ENCODE measurements at places on chromosomes 5 and 9. TPM values are rescaled to one million over a fixed set of nuclear protein-coding genes. Genes with fewer than 3 reads are reported as not detected.

DNA sequence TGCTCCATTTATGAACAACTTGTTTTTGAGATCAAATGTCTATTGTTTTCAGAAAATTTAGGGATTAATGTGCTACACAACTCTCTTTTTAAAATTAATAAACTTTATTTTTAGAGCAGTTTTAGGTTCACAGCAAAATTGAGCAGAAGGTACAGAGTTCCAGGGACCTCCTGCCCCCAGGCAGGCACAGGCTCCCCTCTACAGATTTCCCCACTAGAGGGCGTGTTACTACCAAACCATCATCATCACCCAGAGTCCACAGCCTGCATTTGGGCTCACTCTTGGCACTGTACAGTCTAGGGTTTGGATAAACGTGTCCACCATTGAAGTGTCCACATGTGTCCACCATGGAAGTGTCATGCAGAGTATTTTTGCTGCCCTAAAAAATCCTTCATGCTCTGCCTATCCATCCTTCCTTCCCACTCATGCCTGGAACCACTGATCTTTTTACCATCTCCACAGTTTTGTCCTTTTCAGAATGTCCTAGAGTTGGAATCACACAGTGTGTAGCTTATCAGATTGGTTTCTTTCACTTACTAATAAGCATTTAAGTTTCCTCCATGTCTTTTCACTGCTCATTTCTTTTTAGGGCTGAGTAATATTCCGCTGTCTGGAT lies 61.7 kb downstream of the MRPL36 start:
- no peak for DNase-seq

GRCh38 chr5:170471551-170472178 lies 32.2 kb upstream of the KCNIP1 start:
- DNase-seq: no peak

C5orf52 gene
- polyA plus RNA-seq: not detected

DNA sequence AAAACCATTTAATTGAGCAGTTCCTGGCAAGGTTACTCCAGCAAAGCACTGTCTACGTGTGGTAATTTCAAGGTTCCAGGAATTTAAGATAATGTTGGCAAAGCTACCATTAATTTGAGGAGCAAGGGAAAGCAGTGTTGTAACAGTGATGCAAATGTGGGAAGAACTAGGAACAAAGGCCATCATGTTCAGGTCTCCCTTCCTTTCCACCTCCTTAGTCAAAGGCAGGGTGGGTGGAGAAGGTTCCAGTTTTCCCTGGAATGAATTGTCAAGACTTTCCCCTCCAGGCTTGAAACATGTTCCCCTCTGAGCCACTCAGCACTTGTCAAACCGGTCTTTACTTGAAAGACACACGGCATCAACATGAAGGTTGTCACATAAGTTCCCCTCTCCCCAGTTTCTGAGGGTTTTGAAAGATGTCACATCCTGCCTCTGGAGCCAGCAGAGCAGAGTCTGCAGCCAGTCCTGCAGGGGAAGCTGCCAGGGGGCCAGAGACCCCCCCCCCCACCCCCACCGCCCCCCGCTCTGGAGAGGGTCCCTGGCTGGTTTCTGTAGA lies 226.0 kb downstream of the GAS1 start:
- DNase-seq: no peak

CARD6 gene
- 3.1 TPM for polyA plus RNA-seq

PBX3 gene
- polyA plus RNA-seq: 34.0 TPM

DNA sequence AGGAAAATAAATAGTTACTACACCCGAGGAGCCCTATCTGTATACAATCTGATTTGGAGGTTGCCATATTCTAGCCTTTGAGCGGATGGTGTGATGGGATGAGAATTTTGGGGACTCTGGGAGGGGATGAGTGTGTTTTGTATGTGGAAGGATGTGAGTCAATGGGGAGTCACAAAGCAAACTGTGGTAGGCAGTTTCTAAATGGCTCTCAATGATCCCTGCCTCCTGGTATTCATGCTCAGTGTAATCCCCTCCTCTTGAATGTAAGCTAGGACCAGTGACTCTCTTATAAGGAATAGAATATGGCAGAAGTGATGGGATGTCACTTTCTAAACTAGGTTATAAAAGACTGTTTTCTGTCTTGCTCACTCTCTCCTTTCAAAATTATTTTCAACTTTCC lies 205.7 kb upstream of the RIOK2 start:
- no peak for DNase-seq

- no peak for DNase-seq
These were observed 321.2 kb downstream of the CDH12 start for GRCh38 chr5:22531986-22532385.
